Fibroblast of the aortic adventitia (primary cell): ENCODE measurements at places on chromosomes 2 and 18. TPM values are rescaled to one million over a fixed set of nuclear protein-coding genes. Genes with fewer than 3 reads are reported as not detected.

Gene AP1S3
- 8.1 and 16.8 TPM in 2 replicates for total RNA-seq

Gene SEPTIN2
- total RNA-seq, result 472 and 546 TPM in 2 replicates

Gene CNNM3
- 2.2 and 6.9 TPM in 2 replicates for total RNA-seq

Gene C2orf72
- not detected in 2 replicates for total RNA-seq

Gene ZNF516
- total RNA-seq, result 10.8 and 21.9 TPM in 2 replicates

Gene MREG
- total RNA-seq, result 2.2 and 2.8 TPM in 2 replicates

Gene EVA1A
- 25.2 and 28.1 TPM in 2 replicates for total RNA-seq

Gene RASGRP3
- 5.9 and 7.8 TPM in 2 replicates for total RNA-seq

Gene SLC4A5
- 0.25 and 0.45 TPM in 2 replicates for total RNA-seq

Gene COL3A1
- total RNA-seq, result 1,653 and 14,045 TPM in 2 replicates

Gene SP3
- total RNA-seq, result 56.1 and 115 TPM in 2 replicates

Gene GPR155
- 1.6 and 2.2 TPM in 2 replicates for total RNA-seq

Gene ACKR3
- total RNA-seq, result 0.72 and 2.0 TPM in 2 replicates

Gene GPR45
- total RNA-seq, result not detected in 2 replicates

Gene MAP3K2
- 22.0 and 41.6 TPM in 2 replicates for total RNA-seq

Gene ZNF519
- 11.5 TPM in 2 replicates for total RNA-seq

Gene CAPN14
- total RNA-seq, result 0.09 and 0.16 TPM in 2 replicates

Gene OR6B2
- total RNA-seq, result not detected in 2 replicates

Gene GALNT14
- 0.72 TPM in 1 of 2 replicates, not detected in the other for total RNA-seq

Gene RUFY4
- total RNA-seq, result not detected in 2 replicates

Gene MYCN
- total RNA-seq, result not detected in 2 replicates

Gene DSC2
- 0.82 TPM in 1 of 2 replicates, not detected in the other for total RNA-seq

Gene SERPINB12
- total RNA-seq, result not detected in 2 replicates

Gene SERPINB5
- not detected in 2 replicates for total RNA-seq

Gene C2orf68
- 4.6 and 22.2 TPM in 2 replicates for total RNA-seq

Gene ERFE
- total RNA-seq, result 2.8 and 3.4 TPM in 2 replicates

Gene C1QL2
- not detected in 2 replicates for total RNA-seq

Gene RNF125
- total RNA-seq, result 0.65 and 1.6 TPM in 2 replicates

Gene PLCL1
- 12.4 and 17.7 TPM in 2 replicates for total RNA-seq
